HS-5 (cell line): ENCODE measurements at places on chromosomes 12 and 14.
A peak's percentile ranks its signal among the peaks of the same experiment; 100 is the strongest.

DNA sequence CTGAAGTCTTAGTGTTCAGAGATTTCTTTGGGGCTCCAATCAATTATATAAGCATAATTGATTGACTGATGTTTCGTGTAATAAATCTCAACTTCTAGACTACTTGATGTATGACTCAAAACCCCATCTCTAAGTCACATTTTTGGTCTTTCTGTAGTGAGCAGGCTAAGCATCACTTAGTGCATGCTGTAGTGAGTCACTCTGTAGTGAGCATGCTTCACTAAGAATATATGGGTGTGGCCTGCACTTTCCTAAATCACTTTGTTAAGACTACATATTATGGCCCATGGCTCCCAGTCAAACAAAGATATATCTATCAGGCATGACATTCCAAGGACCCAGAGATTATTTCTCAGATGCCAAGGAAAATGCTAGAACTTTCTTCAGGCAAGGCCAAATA lies 909.4 kb upstream of the LRFN5 start:
- DNase-seq = no peak

- no peak for DNase-seq
These were observed 65.6 kb upstream of the YARS2 start for GRCh38 chr12:32821293-32821692.

- no peak for DNase-seq
These were observed 82.4 kb upstream of the MYF6 start for GRCh38 chr12:80625051-80625450.

GRCh38 chr14:23601845-23602180 lies 23.2 kb upstream of the JPH4 start:
- no peak for DNase-seq

GRCh38 chr12:62251609-62251958 lies 8.6 kb upstream of the USP15 start:
- no peak for DNase-seq

DNA sequence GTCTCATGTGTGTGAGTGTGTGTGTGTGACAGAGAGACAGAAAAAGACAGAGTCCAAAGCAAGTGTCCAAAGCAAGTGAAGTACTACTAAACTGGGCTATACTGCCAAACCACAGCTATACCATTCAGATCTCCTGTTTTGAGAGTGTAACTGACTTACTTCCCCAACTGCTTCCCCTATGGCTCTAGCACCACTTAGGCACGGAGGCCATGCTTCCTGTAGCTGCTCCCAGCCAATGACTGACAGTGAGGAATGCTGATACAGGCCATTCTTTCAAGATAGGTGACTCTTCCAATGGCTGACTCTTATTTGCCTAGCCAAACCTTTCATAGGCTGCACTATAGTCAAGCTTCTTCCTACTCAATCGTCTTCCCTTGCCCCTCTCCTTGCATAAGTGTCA lies 393.2 kb downstream of the BCAT1 start:
- DNase-seq = no peak

- DNase-seq = no peak
These were observed 15.1 kb upstream of the GPATCH2L start for GRCh38 chr14:76136476-76137110.

DNA sequence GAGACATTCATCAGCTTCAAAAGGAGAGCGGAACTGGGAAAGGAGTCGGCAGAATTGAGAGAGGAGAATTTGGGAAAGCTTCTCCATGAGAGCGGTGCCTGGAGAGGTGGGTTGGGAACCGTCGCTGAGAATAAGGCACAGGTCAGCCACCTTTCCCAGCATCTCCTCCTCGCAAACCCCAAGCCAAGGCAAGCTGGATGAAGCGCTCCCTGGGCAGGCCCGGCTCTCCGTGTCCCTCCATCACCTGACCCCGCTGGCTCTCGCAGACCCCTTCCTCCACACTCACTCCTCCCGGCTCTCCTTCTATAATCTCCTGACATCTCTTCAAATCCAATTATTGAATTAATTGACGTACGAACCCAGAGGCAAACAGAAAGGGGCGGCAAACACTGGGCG lies 18.9 kb upstream of the ATP5MC2 start:
- no peak for DNase-seq

DNA sequence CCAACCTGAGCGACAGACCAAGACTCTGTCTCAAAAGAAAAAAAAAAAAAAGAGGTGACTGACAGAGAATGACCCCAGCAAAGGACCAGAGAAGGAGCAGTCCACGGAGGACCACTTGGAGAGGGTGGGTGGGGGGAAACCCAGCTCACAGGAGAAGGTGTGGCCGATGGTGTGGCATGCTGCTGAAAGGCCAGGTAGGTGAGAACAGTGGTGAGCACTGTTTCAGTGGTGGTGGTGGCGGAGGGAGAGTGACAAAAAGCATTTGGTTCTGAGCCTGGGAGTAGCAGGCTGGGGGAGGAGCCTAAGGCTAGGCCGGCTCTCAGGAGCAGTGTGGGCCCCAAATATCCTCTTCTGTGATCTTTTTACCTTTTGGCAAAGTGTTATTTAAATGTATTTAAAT lies 63.8 kb downstream of the IRF2BPL start:
- DNase-seq = no peak

- DNase-seq = no peak
These were observed 32.8 kb upstream of the PPM1H start for GRCh38 chr12:62967701-62968100.

DNA sequence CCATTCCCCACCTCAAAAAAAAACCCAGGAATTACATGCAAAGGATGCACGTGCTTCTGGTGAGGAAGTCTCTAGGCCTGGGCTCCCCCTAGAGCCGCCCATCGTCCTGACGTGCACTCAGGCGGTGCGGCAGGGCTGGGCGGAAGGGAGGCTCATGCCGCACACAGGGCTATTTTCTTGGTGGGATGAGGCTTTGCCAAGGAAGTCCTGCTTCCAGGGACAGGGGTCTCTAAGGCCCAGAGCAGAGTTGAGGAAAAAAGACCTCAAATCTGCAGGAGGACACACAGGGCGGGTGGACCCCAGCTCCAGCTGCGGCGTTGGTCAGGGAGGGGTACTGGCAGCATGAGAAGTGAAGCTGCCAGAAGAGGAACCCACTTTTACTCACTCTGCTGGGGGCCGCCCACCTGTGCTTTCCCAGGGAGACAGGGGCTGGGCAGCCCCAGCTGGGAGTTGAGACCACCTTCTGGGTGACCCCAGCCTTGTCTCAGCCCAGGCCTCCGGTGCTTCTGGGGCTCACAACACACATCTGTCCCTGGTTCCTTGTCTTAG lies 4.2 kb downstream of the RHOF start:
- DNase-seq = no peak

DNA sequence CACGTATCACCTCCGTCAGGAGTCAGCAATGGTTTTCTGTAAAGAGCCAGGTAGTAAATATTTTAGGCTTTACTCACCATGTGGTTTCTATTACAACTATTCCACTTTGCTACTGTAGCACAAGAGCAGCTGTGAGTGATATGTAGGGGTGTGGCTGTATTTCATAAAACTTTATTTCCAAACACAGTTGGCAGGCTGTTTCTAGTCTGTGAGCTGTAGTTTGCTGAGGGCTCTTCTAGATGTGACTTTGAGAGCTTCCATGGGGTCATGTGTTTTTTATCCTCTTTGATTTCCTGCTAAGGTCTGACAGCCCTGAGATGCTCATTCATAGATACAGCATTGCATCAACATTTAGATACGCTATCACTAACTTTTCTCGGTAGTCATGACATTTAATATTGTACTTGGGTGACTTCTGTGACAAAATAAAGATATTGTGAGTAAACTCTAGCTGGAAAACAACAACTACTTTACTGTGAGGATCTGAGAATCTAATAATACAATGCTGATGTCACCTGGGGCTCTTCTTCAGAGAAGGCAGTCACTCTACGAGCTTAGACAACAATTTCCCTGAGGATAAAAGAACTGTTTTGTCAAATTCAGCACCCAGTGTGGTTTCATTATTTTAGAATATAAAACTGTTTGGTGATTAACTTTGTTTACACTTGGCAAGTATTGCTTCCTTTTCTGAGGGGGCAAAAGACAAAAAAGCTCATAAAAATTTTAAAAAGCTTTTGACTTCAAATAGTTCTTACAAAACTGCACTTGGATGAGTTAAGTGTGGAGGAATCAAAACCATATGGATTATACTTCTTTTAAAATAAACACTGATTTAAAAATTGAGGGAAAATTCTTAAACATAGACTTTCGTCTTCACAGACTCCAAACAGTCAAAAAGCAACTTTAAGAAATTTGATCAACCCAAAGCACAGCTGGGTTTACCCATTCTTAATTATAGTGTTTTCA lies 231.2 kb upstream of the DCN start:
- DNase-seq = peak; percentile 38

DNA sequence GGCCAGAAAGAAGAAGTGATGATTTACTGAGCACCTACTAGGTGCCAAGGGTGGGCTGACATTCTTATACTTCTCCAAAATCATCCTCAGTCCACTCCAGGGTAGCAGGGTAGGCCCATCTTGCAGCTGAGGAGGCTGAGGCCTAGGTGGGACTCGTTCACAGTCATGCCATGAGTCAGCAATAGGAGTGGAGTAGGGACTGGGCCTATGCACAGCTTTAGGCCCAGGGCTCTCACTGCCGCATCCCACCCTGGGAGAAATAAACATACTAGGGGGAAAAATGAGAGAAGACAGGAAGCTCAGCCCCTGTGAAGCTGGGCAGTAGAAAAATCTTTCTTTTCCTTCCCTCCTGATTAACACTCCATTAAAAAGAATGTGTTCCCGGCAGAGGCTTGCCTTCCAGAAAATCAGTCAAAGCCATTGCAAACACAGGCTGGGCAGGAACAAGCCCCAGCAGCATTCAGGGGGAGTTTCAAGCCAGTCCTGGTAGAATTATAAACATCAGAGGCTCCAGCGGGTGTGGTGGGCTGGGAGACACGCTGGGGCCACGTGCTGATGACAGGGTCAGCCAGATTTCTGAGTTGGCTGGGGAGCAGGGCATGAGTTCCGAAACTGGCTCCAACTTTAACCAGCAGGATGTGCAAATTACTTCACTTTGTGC lies 1.8 kb downstream of the HSPB8 start:
- DNase-seq = no peak

DNA sequence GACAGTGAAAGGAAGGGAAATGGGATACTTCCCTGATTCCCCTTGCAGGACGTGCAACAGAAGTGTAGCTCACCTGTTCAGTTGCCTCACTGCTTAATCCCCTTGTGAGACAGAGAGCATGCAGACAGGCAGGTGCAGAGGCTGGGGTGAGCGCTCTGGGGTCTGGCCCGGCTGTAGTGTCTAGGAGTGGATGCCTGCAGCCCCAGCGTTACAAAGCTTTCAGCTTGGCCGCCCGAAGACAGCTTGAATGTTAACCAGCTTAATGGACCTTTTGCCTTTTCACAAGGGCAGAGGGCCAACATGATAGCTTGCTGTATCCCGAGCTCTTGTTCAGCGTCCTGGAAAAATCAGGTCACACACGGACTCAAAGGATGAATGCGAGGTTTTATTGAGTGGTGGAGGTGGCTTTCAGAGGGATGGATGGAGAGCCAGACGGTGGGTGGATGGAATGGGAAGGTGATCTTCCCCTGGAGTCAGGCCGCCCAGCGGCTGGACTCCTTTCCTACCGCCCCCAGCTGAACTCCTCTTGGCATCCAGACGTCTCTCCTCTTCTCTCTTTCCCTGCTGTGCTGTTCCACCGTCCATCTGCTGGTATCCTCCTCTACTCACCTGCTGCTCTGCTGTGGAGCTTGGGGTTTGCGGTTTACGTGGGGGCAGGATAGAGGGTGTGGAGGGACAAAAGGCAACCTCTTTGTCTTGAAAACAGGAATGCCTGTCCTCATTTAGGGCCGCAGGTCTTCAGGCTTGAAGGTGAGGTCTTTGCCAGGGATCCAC lies 86.2 kb upstream of the RESF1 start:
- DNase-seq = no peak

GRCh38 chr12:101670007-101670671 lies 27.3 kb upstream of the CHPT1 start:
- no peak for DNase-seq

- no peak for DNase-seq
These were observed 330.6 kb upstream of the FBXO33 start for GRCh38 chr14:39762576-39763401.

- DNase-seq = no peak
These were observed 53.6 kb downstream of the DYRK2 start for GRCh38 chr12:67702136-67702535.

DNA sequence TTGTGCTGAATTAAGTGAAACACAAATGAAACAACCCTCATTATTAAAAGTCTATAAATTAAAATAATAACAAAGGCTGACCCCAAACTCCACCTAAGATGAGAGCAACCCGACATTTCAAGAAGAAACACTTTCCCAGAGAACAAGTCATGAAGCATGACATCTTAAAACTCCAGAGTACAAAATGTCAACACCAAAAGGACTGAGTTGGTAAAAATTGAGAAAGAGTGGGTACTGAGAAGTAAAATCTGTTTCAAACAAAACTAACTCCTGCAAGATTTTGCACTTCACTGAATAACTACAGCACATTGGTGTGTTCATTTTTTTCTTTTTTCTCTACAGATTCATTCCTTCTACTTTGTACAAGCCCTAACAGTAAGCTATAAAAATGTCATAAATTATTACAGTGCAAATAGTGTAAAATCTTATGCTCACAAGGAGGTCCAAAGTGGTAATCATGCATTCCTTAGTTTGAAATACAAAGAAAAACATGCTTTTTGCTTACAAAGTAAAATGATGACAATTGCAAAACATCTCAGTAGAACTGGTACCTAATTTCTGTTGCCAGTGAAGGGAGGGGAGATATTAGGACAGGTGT lies 31.8 kb downstream of the SLC35F4 start:
- DNase-seq = no peak

- DNase-seq = no peak
These were observed 2.1 kb downstream of the PIANP start for GRCh38 chr12:6698352-6699046.

DNA sequence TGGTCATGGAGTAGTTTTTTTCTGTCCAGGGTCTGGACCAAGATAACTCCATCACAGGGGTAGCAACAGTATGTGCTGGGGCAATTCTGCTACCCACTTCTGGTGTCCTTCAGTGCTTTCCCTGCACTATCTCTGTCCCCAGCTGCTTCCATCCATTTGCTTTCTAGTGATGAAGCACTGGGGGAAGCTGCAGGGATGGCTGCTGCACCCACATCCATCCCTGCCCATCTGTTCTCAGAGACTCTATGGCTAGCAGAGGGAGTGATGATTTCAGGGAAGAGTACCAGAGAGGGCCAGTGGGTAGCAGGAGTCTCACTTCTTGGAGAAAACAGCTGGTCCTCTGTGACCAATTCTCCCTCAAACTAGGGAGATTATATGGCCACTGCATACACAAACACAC lies 44.1 kb downstream of the ETV6 start:
- DNase-seq = no peak

GRCh38 chr12:89969093-89969492 lies 260.5 kb upstream of the ATP2B1 start:
- DNase-seq = no peak

DNA sequence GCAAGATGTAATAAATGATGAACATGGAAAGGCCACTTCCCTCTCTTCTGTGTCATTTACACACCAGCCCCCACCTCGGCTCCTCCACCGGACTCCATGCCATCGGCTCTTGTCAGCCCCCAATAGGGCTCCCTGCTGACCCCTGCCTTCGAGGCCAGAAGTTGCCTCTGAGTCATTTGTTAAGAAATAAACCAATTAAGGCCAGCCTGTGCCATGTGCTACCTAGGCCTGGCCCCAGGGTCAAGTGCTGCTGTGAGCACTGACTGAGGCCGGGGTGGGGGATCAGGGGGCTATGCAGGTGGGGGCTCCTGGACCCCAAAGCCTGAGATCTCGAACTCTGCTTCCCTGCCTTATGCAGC lies 53.2 kb downstream of the TESC start:
- no peak for DNase-seq
